ENCODE measurements at places on chromosomes 3 and 15.

GRCh38 chr3:60413551-60413950, 837.7 kb downstream of the FHIT start:
- DNase-seq, result no peak

GRCh38 chr15:28021281-28022039, 77.7 kb downstream of the OCA2 start:
- peak; percentile 1 for DNase-seq

DNA sequence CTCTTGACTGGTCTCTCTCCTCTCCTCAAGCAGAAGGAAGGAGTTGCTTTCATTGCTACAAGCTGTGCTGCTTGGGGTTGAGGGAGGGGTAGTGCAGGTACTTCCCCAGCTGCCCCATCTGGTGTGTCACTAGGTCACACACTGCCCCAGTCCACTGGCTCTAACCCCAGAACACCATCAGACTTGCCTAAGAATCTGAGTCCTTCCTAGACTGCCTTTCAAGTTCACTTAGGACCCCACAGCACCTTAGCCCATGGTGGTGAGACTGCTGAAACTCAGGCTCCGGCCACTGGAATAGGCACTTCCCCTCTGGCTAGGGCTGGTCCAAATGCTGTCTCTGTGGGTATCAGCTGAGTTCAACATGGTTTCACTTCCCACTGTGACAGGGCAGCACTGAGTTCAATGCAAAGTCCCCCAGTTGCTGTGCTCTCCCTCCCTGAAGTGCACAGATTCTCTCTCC, 279.7 kb upstream of the GOLGA6L4 start:
- no peak for DNase-seq

DNA sequence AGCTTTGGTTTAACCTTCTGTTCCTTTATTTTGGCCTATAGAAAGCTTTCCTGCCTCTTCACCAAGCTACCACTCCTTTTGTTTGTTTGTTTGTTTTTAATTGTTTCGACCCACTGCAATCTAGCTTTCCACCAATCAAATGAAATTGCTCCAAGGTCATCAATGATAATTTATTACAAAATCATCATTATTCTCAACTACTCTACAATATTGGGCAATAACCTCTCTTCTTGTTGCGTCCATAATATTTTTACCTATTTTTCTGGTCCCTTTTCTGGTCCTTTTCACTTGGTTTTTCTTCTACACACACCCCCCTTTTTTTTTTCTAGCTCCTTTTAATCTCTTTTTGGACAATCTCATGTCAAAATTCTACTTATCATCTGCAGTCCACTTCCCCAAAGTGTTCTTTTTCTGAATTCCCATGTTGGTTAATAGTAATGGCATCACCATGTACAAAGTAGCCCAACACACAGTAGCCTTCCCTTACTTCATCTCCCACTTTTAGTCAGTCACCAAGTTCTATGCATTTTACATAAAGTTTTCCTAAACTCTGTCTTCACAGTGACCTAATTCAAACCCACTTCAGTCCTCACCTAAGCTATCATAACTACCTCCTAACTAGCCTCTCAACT, 11.0 kb upstream of the ANKRD28 start:
- DNase-seq, result no peak

DNA sequence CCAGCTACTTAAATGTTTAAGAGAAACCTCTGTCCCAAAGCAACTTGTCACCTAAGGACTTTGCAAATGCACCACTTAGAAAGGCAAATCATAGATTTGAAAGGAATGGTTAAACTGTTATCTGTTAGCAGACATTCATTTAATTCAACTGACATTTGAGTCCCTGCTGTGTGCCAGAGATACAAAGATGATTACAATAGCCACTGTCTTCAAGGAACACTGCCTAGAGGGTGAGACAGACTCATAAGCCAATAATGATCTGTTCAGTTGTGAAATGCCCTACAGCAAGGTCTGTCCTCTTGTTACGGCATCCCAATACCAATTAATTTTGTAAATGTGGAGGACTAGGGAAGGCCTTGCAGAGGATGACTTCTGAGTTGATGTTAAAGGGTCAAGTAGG, 113.1 kb downstream of the ATG7 start:
- DNase-seq, result peak; percentile 41

GRCh38 chr3:138033202-138033691, 23.3 kb downstream of the CLDN18 start:
- DNase-seq, result no peak

- no peak for DNase-seq
These were observed 14.3 kb upstream of the ZBTB47 start for GRCh38 chr3:42639192-42639591.

GRCh38 chr3:12046406-12046805, 42.2 kb downstream of the SYN2 start:
- no peak for DNase-seq

DNA sequence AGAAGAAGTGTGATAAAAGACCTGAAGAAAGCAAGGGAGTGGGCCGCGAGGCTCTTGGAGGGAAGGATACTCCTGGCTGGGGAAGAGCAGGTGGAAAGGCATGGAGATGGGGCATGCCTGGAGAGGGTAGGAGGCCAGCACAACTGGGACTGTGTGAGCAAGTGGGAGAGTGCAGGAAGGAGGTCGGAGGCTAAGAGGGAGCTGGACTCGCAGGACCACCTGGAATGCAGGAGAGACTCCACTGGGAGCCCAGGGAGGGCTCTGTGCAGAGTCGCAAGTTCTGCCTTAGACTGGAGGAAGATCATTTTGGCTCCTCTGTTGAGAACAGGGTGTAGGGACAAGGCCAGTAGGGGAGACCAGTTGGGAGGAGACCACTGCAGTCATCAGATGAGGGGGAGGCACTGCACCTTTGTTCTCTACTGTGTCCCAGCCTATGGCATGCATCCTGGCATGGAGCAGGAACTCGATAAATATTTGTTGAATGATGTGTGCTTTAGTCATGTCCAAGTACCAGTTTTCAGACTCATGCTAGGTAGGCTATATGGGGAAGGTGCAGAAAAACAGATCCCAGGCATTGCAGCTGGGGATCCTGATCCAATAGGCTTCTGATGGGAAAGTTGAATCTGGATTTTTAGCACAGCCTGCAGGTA, 13.7 kb downstream of the FAM107A start:
- DNase-seq, result peak; percentile 52

GRCh38 chr3:184335291-184335660, 2.1 kb upstream of the FAM131A start:
- DNase-seq, result no peak

- DNase-seq, result peak; percentile 55
These were observed 23.8 kb upstream of the ABI3BP start for GRCh38 chr3:101017017-101017416.

GRCh38 chr15:87680208-87680607, 576.3 kb downstream of the NTRK3 start:
- DNase-seq, result peak; percentile 22

- DNase-seq, result peak; percentile 45
These were observed 145.5 kb upstream of the PFN2 start for GRCh38 chr3:150116196-150116595.

DNA sequence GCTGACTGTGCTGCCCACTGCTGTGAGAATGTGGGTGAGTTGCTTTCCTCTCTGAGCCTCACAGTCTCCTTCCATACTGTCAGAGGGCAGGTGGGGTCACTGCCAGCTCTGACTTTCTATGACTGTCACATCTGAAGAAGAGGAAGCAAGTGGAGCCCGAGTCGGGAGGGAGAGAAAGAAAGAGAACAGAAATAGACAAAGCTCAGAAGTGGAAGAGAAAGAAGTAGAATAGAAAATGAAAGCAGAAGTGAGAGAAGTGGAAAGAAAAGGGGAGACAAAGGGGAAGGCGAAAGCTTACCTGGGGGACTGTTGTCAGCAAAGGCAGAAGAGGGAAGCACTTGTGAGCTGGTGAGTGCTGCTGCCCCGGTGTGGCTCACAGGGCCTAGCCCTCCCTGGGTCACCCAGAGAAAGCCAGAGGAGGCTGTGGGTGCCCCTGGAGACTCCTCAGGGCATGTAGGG, 57.9 kb downstream of the EPHB1 start:
- no peak for DNase-seq

GRCh38 chr3:102714567-102714966, 279.8 kb downstream of the ZPLD1 start:
- DNase-seq, result no peak

- no peak for DNase-seq
These were observed 85.7 kb upstream of the XCR1 start for GRCh38 chr3:46112984-46113383.

Measured in EH (cell line).